Activated gamma-delta T cell treated with Interleukin-2 at 50 U/mL for 16 hours (primary cell): ENCODE measurements at places on chromosomes 2 and 18.

GRCh38 chr2:231951452-231952035 is 10.0 kb upstream of the DIS3L2 start:
- DNase-seq: no peak

- no peak for DNase-seq
Measured at GRCh38 chr2:190412966-190413365, 4.8 kb downstream of the MFSD6 start.

DNA sequence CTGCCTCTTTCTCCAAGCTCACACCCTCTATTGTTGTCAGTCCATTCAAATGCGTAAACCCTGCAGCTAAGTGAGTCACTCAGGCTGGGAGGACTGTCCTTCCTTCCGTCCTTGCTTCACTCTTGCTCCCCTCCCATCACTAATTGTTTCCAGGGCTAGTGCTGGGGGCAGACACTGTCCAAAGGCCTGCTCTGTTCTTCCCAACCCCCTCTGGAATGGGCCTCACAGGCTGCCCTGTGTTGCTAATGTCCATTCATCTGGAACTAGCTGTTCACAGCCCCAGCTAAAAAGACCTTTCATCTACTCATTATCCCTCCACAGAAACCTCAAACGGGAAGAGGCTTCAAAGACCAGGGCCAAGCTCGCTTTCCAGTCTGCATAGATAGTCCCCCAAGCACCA is 31.9 kb upstream of the NRP2 start:
- DNase-seq: no peak

DNA sequence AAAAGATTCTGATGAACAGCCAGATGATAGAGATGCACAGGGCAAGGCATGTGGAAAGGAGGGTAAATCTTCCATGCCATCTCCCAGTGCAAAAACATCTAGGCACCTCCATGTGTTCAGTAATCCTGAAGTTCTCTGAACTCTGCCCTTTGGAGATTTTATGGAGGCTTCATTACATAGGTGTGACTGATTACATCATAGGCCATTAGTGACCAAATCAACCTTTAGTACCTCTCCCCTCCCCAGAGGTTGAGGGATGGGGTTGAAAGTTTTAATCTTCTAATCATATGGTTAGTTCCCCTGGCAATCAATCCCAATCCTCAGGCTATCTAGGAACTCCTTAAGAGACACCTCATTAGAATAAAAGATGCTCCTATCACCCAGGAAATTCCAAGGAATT is 2190.2 kb upstream of the PIK3C3 start:
- no peak for DNase-seq

DNA sequence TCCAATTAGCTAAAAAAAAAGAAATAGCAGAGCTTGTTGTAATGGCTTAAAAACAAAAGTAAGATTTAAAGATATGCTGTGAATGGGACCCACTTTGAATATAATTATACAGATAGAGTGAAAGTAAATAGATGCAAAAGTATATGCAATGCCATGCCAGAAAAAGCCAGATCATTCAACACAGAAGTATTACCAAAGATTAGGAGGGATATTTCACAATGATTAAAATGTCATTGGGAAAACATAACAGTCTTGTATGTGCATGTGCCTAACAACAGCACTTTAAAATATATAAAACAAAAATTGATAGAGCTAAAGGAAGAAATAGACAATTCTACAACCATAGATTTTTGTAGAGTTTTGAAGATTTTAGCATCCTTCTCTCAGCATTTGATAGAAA is 19.9 kb upstream of the SIGLEC15 start:
- no peak for DNase-seq
